ENCODE measurements at places on chromosomes 16 and 17.

GRCh38 chr16:74582970-74583369, 23.9 kb downstream of the GLG1 start:
- peak; percentile 49 for DNase-seq

DNA sequence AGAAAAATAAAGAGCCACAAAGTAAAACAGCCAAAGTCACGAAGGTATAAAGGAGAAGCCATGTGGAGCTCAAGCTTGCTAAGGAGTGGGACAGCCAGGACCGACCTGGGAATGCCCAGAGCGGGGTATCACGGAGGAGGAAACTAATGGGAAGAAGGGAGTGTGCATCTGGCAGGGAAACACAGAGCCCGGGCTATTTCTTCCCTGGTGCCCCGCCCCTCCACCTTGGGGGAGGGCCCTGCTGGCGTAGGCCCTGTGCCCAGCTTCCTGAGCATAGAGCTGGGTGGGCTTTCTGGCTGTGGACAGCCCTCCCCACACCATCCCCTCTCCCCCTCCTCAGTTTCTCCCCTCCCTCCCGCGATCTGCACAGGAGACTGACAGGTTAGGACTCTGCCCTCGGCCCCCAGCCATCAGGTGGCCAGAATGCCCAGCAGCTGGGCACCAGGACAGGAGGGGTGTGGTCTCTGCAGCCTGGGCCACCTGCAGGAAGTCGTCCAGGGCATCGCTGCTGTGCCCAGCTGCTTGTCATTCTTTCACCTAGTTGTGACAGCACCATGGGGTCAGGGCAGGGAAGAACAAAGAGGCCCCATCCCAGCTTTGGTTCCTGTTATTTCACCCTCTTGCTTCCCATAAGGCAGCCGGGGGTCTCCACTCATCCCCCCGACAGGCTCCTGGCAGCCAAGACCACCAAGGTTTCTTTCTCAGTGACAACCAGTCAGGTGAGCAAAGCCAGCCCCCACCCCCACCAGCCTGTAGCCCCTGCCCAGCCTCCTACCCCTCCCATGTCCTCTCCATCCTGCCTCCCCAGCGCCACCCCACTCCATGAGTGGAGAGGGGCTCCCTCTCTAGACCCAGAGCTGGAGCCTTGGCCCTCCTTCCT, 7.1 kb upstream of the DCAF7 start:
- no peak for DNase-seq

- DNase-seq: no peak
These were observed 64.9 kb downstream of the CDYL2 start for GRCh38 chr16:80739523-80739922.

GRCh38 chr17:78600181-78600721, 23.1 kb upstream of the DNAH17 start:
- DNase-seq: no peak

- DNase-seq: no peak
These were observed 13.2 kb upstream of the HEATR6 start for GRCh38 chr17:60091908-60092331.

- no peak for DNase-seq
These were observed 162.8 kb downstream of the FOXL1 start for GRCh38 chr16:86740906-86741799.

GRCh38 chr16:88971371-88972097, 5.5 kb downstream of the CBFA2T3 start:
- DNase-seq: no peak

DNA sequence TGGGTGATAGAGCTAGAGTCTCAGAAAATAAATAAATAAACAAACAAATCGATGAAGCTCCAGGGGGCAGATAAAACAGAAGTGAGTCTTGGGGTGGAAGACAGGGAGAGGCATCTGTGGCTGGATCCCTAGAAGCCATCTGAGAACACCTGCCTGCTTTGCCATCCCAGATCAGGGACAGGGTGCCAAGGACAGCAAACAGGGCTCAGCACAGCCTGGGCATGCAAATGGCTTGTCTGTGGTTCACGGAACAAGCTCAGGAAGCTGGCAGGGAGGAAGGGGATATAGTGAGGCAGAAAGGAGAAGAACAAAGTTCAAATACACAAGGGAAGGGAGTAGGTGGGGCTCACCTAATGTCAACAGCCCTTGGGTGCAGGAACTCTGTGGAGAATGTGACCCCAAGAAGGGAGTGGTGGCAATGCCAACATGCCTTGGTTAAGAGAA, 27.5 kb downstream of the TRIM25 start:
- peak; percentile 72 for DNase-seq

DNA sequence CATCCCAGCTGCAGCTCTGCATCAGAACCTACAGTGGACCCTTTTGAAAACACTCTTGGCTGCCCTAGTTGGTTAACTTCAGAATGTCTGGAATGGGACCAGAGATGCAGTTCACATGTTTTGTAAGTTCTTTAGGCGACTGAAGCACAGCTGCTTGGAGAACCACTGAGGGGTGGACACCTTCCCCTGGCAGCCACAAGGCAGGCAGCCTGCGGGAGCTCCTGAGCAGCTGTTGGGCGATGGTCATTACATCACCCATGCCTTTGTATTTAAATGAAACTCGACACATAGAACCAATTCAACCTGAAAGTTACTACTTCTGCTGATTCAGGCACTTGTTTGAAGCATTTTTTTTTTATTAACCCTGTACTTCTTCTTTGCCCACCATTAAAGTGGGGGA, 151.5 kb downstream of the LGALS9B start:
- DNase-seq: no peak

DNA sequence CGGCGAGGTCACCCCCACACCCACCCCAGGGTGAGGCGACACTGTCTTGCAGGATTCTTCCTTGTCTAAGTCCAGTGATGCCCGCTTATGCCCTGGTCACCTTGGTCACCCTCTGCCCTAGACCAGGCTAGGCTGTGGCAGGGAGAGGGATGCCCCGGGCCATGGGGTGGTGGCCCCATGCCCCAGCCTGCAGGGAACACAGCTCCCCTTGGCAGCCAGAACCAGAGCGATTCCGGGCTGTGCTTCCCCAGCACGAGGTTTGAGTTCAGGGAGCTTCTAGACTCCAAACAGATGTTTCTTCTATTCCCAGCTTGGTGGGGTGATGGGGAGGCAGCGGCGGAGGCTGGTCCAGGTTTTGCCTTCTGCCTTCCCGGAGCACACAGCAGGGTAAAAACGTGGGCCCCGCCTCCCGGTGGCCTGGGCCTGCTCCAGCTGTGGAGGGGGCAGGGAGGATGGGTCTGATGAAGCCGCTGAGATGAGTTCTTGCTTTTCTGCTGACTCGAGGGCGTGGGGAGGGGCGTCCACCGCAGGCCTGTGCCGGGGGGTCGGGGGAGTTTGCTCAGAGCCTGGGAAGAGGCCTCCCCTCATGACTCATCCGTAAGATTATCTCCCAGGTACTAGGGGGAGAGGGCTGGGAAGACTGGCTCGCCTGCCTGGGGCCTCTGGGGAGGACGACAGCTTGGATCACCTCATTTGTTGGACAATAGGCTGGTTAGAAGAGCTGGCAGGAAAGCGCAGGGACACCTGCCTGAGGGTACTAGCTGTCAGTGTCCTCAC, 15.4 kb downstream of the SMTNL2 start:
- DNase-seq: no peak

- no peak for DNase-seq
These were observed 143.7 kb downstream of the CDH8 start for GRCh38 chr16:61892531-61892930.

DNA sequence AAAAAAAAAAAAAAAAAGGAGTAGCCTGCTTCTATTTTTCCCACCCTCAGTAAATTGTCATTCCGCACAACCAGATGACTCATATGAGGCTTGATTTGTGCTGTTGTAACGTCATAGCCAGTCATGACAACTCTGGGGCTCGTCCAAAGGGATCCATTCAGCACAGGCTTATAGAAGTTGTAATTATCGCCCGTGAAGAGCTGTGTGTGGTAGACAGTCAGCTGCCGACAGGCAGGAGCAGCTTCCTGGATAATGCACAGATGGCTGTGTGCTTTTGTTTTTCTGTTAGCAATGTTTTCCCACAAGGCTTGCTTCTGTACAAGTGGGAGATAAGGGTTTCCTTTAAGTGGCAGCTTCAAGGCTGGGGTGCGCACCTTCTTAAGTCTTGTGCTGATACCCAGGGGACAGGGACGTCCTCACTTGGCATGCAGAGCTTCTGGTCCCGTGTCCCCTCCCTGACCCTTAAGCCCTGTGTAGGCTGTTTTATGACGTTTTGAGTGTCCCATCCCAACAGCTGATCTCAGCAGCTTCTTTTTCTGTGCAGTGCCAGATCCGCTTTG, 26.0 kb downstream of the SNX29 start:
- no peak for DNase-seq

DNA sequence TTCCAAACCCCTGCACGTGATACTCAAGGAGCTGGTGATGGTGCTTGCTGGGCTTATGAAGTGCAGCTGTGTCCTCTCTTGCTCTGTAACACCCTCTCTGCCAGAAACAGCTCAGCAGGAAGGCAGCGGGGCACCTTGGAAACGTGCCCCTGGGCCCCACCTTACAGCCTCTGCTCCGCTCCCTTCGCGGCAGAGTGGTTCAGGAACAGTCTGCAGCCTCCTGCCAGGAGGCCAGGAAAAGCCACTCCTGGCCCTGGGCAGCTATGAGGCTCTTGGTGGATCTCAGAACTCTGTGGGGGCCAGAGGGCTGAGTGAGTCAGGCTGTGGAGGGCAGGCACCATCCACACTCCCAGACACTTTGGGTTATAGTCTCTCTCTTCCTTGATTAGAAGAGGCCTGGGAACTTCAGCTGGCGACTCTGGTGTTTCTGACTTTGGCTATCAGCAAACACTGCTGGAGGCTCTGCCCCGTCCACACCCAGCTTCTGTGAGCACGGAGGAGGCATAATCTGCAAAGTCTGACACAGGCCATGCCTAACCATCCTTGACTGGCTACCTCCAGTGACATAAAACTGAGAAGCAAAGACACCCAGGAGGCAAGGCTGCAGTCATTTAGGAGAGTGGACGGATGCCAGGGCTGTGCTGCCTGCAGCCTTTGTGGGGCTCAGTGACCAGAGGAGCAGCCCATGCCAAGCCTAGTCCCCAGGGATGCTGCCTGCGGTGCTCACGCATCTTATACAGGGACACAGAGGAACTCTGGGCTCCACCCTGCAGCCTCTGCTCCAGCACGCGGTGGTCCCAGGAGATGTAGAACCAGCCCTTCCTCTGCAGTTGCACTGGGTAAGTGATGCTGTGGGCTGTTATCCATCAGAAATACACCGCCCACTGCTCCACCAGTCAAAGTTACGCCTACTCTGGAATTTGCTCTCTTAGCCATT, 65.3 kb downstream of the METRNL start:
- no peak for DNase-seq
